ENCODE measurements at places on chromosomes 5 and 9.
A peak's percentile ranks its signal among the peaks of the same experiment; 100 is the strongest.

DNA sequence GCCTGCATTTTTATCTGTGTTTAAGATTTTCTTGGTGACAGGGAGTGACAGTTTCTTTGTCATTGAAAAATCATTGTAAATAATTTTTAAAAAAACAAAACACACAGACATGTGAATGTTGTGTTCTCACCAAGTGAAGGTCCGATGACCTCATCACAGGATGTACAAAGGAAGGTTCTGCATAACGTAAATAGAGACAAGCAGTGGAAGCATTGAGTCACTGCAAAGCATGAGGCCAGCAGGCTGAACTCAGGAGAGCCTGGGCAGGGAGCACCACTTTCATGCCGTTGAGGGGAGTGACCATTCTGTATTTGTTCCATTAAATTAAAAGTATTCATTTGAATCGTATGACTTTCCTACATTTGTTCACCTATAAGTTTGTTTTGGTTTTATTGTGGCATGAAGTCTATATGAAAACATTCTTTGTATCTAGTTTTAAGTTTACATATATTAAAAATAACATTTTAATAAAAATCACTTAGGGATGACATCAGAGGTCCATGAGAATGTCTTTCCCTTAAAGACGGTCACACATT, 70.4 kb upstream of the TLE1 start:
- H3K4me3 ChIP-seq: no peak overlapping the region
- no peaks in the 10 kb centered on the region for H3K27me3 ChIP-seq
- no peaks in the 10 kb centered on the region for H3K4me1 ChIP-seq

DNA sequence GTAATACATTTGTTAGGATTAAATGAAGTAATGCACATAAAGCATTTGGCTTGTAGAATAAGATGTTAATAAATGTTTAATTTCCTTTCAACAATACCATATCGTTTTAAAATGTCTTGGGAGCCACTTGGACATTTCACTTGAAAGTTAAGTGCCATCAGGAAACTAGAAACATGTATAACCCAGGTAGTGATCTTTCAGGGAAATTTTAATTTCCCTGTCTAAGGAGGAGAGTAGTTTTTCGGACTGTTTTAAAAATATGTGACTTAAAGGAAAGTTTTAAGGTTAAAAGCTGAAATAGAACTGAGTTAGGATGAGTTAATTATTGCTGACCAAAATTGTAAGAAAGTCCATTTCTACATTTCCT, 18.0 kb downstream of the CDC42SE2 start:
- H3K4me3 ChIP-seq: no peak overlapping the region
- no peak for DNase-seq
- H3K27ac ChIP-seq: no peak overlapping the region

DNA sequence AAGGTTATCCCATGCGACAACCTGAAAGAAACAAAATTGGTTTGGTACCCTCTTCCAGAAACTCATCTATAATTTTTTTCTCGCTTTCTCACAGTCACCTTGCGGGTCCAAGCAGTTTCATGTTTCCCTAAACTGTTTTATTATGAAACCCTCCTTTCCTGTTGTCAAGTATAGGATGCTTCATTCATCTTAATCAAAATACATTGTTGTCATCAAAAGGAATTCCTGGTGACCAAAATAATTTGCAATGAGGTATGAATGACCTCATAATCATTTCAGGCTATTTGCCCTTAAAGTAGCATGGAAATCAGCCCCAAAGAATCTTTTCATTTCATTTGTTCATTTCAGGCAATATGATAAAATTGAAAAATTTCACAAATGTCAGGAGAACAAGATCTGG, 503.0 kb downstream of the SPATA31D1 start:
- H3K36me3 ChIP-seq: no peaks in the 10 kb centered on the region
- H3K27me3 ChIP-seq: no peaks in the 10 kb centered on the region
- no peak overlapping the region for H3K27ac ChIP-seq
- H3K4me3 ChIP-seq: no peak overlapping the region
- peaks cover 5% of the 10 kb centered on the region for H3K4me1 ChIP-seq

DNA sequence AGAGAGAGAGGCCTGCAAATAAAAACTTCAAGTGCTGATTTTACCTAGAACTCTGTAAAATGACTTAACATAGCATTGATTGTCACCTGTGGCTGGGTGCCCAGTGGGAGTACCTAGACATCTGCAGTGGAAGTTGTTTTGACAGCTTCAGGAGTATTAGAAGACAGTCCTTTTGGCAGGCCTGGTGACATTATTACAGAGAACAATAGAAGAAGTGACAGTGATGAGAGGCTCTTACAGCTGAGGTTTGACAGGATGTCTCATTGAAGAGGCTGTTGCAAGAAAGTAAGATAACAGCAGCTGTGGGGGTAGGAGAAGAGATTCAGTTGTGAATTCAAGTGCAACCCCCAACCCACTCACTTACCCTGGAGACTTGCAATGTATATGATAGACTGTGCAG, 27.9 kb upstream of the MUSK start:
- H3K27me3 ChIP-seq: no peaks in the 10 kb centered on the region
- H3K36me3 ChIP-seq: no peaks in the 10 kb centered on the region
- peaks cover 6% of the 10 kb centered on the region for H3K4me1 ChIP-seq
- no peak overlapping the region for H3K4me3 ChIP-seq
- H3K27ac ChIP-seq: peak overlapping the region; percentile 53
- no peak for DNase-seq

GRCh38 chr9:129278391-129279237, 100.6 kb upstream of the IER5L start:
- H3K36me3 ChIP-seq: no peaks in the 10 kb centered on the region
- H3K4me1 ChIP-seq: peaks cover 5% of the 10 kb centered on the region
- no peak for DNase-seq

GRCh38 chr5:149145138-149145537, 3.8 kb downstream of the ABLIM3 start:
- H3K4me1 ChIP-seq: peaks cover 20% of the 10 kb centered on the region
- H3K4me3 ChIP-seq: no peak overlapping the region
- no peaks in the 10 kb centered on the region for H3K27me3 ChIP-seq
- H3K36me3 ChIP-seq: no peaks in the 10 kb centered on the region

DNA sequence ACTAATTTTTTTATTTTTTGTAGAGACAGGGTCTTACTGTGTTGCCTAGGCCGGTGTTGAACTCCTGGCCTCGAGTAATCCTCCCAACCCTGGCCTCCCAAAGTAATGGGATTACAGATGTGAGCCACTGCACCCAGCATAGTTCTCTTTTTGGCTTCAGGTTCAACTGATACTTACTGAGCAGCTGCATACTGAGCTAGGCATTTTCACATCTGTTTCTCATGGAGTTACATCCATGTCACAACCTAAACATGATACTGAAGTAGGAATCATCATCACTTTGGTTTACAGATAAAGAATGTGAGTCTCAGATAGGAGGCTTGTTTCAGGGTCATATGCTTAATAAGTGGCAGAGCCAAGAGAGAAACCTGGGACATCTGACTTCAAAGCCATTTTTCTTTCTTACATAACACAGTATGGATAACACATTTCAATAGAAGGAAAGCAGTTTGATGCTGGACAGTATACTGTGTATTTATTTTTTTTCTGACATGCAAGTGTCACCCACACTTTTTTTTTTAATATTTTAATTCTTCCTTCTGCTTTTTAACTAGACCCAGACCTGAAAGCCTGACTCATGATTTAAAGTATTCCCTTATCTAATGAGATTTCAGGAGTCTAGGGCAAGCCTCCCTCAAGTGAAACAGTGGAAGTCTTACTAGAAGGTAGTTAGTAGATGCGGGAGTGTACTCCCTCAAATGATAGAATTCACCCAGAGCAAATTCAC, 90.8 kb downstream of the HACD4 start:
- H3K27ac ChIP-seq: no peak overlapping the region
- H3K27me3 ChIP-seq: no peaks in the 10 kb centered on the region
- no peak overlapping the region for H3K4me3 ChIP-seq
- peak; percentile 33 for DNase-seq

GRCh38 chr9:136544964-136545691, 720 bp downstream of the NOTCH1 start:
- H3K4me3 ChIP-seq: peak overlapping the region; percentile 82
- no peaks in the 10 kb centered on the region for H3K27me3 ChIP-seq
- peaks cover 20% of the 10 kb centered on the region for H3K4me1 ChIP-seq
- H3K27ac ChIP-seq: peak overlapping the region; percentile 58
- H3K36me3 ChIP-seq: peaks cover 8% of the 10 kb centered on the region

DNA sequence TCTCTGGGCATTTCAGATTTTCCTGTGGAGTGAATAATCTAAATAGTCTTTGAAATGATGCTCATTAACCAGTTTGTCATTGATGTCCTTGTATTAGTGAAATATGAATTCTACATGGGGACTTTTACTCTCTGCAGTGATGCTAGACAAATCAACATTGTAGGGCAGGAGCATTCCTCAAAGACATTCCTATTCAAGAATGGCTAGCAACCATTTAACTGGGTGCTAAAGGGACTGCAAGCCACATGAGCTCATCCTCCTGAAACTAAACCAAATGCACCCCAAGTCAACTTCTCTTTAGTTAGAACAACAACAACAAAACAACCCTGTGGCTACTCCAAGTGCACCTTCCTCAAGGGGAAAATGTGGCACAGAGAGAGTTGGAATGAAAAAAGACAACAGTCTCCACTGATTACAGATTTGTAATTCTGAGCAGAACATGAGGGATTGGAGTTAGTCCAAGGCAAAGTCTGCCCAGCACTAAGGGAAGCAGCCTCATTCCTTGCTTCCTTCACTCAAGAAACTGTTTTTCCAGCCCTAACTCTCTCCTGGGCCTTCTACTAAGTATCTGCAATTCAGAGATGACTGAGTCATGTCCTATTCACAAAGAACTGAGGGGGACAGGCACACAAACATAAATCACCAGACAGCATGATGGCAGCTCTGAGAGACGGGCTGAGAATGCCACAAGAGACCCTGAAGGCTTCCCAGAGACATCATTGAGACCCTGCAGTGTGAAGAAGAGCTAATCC, 82.0 kb upstream of the WWC1 start:
- no peak overlapping the region for H3K27ac ChIP-seq
- H3K27me3 ChIP-seq: no peaks in the 10 kb centered on the region
- no peaks in the 10 kb centered on the region for H3K4me1 ChIP-seq
- H3K36me3 ChIP-seq: no peaks in the 10 kb centered on the region
- H3K4me3 ChIP-seq: no peak overlapping the region

DNA sequence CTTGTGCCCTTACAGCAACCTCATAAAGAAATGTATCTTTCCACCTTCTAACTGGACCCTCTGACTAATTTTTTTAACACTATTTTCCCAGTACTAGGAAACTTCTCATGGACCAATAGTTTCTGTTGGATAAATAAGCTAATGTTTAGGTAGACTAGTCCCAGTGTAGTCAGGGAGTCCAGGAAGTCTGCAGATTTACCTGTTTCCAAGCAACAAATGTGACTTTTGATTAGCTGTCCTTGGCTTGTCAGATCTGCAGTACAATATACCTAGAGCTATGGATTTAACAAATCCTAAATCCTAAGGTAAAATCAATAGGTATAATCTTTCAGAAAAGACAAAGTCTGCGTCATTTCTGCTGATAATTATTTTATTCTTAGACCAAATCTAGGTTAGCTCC, 55.7 kb downstream of the FAM174A start:
- no peak overlapping the region for H3K27ac ChIP-seq
- H3K4me1 ChIP-seq: no peaks in the 10 kb centered on the region
- H3K4me3 ChIP-seq: no peak overlapping the region

DNA sequence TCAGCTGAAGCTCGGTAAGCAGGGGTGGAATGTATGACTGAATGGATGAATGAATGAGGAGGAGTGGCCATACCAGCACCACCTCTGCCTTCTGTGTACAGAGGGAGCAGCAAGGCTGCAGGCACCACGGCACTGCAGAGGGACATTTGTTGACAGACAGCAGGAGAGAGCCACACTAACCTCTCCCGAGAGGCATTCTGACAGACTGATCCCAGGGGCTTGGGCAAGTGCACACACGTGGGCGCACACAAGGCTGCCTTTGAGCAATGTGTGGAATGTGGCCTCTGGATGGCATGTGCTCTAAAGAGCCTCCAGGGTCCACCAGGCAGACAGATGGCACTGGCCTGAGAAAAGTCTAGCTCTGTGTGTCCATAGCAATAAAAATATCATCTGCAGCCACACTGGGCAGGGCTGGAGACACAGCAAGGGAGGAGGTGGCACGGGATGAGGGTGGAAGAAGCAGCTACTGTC, 111.8 kb downstream of the ACTL7B start:
- H3K27me3 ChIP-seq: no peaks in the 10 kb centered on the region
- H3K4me3 ChIP-seq: no peak overlapping the region
- DNase-seq: no peak
- no peaks in the 10 kb centered on the region for H3K4me1 ChIP-seq
- no peaks in the 10 kb centered on the region for H3K36me3 ChIP-seq

- H3K36me3 ChIP-seq: no peaks in the 10 kb centered on the region
- no peak overlapping the region for H3K27ac ChIP-seq
- no peak for DNase-seq
- H3K4me1 ChIP-seq: peaks cover 3% of the 10 kb centered on the region
Observed at GRCh38 chr9:36721846-36722588, 149.3 kb downstream of the MELK start.

GRCh38 chr5:78577071-78577807, 71.3 kb downstream of the LHFPL2 start:
- DNase-seq: no peak
- H3K36me3 ChIP-seq: peaks cover 1% of the 10 kb centered on the region
- H3K27me3 ChIP-seq: no peaks in the 10 kb centered on the region

DNA sequence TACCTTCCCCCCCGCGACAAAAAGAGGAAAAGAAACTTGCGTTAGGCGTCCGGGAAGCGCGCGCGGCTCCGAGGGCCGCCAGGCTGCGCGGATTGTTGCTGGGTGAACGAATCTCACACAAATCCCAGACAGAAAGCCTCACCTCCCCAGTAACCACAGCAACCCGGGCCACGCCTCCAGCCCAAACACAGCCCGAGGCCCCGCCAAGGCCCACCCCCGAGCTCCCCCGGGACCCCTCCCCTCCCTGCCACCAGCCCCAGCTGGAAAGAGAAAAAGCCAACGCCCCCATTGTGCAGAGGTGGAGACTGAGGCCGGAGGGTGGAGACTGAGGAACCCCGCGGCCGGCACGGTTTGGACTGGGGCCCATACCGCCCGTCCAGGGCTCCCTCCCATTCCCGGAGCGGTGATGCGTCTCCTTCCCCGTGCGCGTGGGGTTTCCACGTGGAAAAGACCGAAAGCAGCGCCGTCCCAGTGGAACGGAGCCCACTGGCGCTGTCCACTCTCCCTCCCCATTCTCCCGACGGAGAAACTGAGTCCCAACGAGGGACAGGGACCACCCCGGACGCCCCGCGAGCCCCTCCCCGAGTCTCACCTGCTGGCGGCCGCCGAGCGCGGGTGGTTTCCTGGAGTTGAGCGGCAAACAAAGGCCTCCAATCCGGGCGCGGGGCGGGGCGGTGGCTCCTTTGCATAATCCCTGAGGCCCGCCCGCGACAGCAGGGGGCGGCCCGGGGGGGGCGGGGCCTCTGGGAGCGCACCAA, 10.2 kb upstream of the AKNA start:
- H3K36me3 ChIP-seq: no peaks in the 10 kb centered on the region
- peaks cover 8% of the 10 kb centered on the region for H3K4me1 ChIP-seq
- no peaks in the 10 kb centered on the region for H3K27me3 ChIP-seq
- peak overlapping the region; percentile 81 for H3K4me3 ChIP-seq
- H3K27ac ChIP-seq: peak overlapping the region; percentile 28

- no peaks in the 10 kb centered on the region for H3K4me1 ChIP-seq
- no peak overlapping the region for H3K4me3 ChIP-seq
Observed at GRCh38 chr5:166276006-166276405, 2015.4 kb upstream of the WWC1 start.

DNA sequence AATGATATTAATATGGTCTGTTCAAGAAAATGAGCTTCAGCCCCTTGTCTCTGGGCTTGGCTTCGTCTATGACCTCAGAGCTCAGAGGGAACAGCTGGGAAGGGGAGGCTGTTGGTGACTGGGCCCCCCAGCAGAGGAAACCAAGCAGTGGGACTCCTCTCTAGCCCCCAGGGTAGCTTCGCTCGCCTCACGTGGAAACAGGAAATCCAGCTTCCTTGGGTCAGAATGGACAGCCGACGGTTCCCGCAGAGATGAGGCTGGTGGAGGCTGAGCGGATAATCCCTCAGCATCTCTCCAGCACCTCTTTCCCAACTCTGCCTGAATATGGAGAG, 37.2 kb upstream of the ICE1 start:
- H3K27ac ChIP-seq: no peak overlapping the region
- DNase-seq: no peak
- no peak overlapping the region for H3K4me3 ChIP-seq
- H3K36me3 ChIP-seq: no peaks in the 10 kb centered on the region
- no peaks in the 10 kb centered on the region for H3K27me3 ChIP-seq

Measured in IMR-90 (cell line).